ENCODE measurements at places on chromosomes 13 and 19. TPM values are rescaled to one million over a fixed set of nuclear protein-coding genes. Genes with fewer than 3 reads are reported as not detected.

GRCh38 chr13:98873377-98874028 lies 104.4 kb downstream of the DOCK9 start:
- DNase-seq: no peak
- no peak overlapping the region for H3K4me3 ChIP-seq
- peaks cover 3% of the 10 kb centered on the region for H3K36me3 ChIP-seq
- H3K27me3 ChIP-seq: no peaks in the 10 kb centered on the region
- H3K27ac ChIP-seq: no peak overlapping the region

DNA sequence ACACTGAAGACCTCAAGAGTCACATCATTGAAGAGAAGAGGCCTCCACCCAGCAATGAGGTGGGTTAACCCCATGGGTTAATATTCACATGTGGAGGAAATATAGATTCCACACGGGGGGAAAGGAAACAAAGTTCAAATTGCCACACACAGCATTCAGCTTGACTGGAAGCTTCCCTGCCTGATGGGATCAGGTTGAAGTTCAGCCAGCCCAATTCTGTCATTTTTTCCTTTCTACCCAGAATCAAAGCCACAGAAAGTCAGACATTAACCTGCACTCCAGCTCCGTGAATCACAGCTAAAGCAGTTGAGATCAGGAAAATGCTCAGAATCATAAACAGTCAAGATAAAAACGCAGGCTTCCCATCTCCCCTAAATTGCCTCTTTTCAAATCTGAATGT lies 208.7 kb upstream of the OBI1 start:
- no peaks in the 10 kb centered on the region for H3K27me3 ChIP-seq
- no peak overlapping the region for H3K27ac ChIP-seq
- no peaks in the 10 kb centered on the region for H3K36me3 ChIP-seq
- H3K4me3 ChIP-seq: no peak overlapping the region
- no peak for DNase-seq

DNA sequence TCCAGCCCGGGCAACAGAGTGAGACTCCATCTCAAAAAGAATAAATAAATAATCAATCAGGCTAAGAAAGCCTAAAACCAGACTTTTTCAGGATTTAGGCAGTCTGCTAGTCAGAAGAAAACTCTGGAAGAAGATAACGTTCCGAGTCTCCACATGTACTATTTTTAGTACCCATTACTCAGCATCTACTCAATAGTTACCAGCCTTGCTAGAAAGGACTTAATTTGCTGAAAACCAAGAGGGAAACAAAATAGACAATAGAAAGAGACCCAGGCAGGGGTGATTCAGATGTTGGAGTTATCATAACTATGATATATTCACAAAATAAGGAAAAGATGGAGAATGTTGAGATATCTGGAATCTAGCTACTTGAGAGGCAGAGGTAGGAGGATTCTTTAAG lies 3.6 kb upstream of the LIN7B start:
- no peak for DNase-seq
- no peak overlapping the region for H3K27ac ChIP-seq
- H3K27me3 ChIP-seq: no peaks in the 10 kb centered on the region
- no peaks in the 10 kb centered on the region for H3K36me3 ChIP-seq
- H3K4me3 ChIP-seq: no peak overlapping the region
- peaks cover 14% of the 10 kb centered on the region for H3K4me1 ChIP-seq

DNA sequence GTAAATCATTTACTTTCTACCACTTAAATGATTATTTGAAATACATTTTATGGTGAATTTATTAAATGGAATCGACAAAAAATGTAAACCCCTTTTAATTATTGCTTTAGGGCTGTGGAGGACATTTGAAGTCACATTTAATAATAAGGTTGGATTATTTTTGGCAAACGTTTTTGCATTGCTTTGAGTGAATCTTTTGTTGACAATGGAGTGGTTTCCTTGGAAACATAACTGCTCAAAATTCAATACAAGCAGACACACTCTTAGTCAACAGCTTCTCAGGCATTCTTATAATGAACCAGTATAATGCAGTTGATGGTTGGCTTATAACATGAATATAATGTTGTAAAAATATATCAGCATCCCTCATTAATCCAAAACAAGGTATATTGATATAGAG lies 104.7 kb downstream of the DCLK1 start:
- no peaks in the 10 kb centered on the region for H3K4me1 ChIP-seq
- no peak overlapping the region for H3K4me3 ChIP-seq
- no peaks in the 10 kb centered on the region for H3K27me3 ChIP-seq
- H3K27ac ChIP-seq: no peak overlapping the region
- H3K36me3 ChIP-seq: no peaks in the 10 kb centered on the region

GRCh38 chr13:43783820-43784219 lies 3.0 kb downstream of the ENOX1 start:
- H3K4me1 ChIP-seq: peaks cover 27% of the 10 kb centered on the region
- H3K36me3 ChIP-seq: no peaks in the 10 kb centered on the region
- no peak overlapping the region for H3K4me3 ChIP-seq
- DNase-seq: no peak
- H3K27me3 ChIP-seq: no peaks in the 10 kb centered on the region

GRCh38 chr13:71695662-71696061 lies 171.3 kb downstream of the DACH1 start:
- no peaks in the 10 kb centered on the region for H3K27me3 ChIP-seq
- no peaks in the 10 kb centered on the region for H3K36me3 ChIP-seq
- H3K4me1 ChIP-seq: no peaks in the 10 kb centered on the region
- H3K27ac ChIP-seq: no peak overlapping the region
- DNase-seq: no peak
- no peak overlapping the region for H3K4me3 ChIP-seq

DNA sequence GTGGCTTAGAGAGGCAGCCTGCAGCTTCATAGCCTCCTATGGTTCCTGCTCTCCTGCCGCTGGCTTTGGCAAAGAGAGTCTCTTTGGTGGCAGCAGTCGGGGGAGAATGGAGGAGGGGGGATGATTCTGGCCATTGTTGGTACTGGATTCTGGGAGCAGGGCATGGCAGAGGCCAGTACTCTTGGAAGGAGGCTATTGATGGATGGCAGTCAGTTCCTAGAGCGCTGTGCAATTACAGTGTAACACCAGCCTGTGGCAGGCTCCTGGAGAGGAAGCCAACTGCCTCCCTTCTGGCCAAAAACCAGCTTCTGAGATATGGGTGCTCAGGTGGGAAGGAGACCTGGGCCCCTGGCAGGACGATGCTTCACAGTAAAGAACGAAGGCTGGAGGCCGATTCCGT lies 47.9 kb upstream of the TMTC4 start:
- H3K27ac ChIP-seq: no peak overlapping the region
- no peaks in the 10 kb centered on the region for H3K27me3 ChIP-seq
- H3K36me3 ChIP-seq: no peaks in the 10 kb centered on the region
- peaks cover 25% of the 10 kb centered on the region for H3K4me1 ChIP-seq

GRCh38 chr19:52094526-52095130 lies 937 bp downstream of the ZNF841 start:
- no peaks in the 10 kb centered on the region for H3K36me3 ChIP-seq
- no peak for DNase-seq
- no peaks in the 10 kb centered on the region for H3K27me3 ChIP-seq
- H3K4me1 ChIP-seq: peaks cover 22% of the 10 kb centered on the region

GRCh38 chr19:36838784-36839324 lies 667 bp upstream of the ZNF790 start:
- peak overlapping the region; percentile 86 for H3K27ac ChIP-seq
- peaks cover 22% of the 10 kb centered on the region for H3K4me1 ChIP-seq
- H3K4me3 ChIP-seq: peak overlapping the region; percentile 38
- H3K27me3 ChIP-seq: no peaks in the 10 kb centered on the region
- no peaks in the 10 kb centered on the region for H3K36me3 ChIP-seq

SLC10A2 gene
- total RNA-seq: not detected

MADCAM1 gene
- not detected for total RNA-seq

C19orf85 gene
- not detected for total RNA-seq

KLK12 gene
- total RNA-seq: not detected

TINCR gene
- not detected for total RNA-seq

ANGPTL8 gene
- not detected for total RNA-seq

Measured in body of pancreas (tissue), 4 donors.